ENCODE measurements at places on chromosomes 2 and 18. TPM values are rescaled to one million over a fixed set of nuclear protein-coding genes. Genes with fewer than 3 reads are reported as not detected.

Gene ALKAL2
- total RNA-seq = 0.95 TPM

DNA sequence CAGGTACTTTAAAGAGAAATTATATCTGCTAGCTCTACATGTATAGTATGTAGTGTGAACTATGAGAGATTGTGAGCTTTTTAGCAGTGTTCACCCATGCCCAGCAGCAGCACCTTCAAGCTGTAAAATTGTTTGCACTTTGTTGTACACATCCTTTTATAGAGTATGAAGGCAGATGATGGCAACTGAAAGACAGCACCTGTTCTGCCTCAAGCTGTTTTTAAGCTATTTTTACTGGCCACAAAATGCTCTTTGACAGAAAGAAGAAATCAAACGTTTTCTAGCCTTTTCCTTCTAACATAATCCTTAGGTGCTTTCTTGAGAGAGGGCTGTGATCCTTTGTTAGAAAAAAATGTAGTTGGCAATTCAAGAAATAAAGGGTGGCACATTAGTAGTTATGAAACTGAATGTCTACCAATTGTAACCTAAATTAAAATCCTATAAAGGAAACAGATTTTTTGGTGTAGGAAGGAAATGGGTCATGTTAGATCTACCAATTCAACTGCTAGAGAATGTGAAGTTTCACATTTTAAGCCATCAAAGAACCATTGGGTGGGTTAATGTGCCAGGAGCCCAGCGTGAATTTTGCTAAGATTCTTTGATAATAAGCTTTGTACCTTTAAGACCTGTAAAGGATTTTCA is 59.5 kb downstream of the R3HDM1 start:
- no peaks in the 10 kb centered on the region for H3K4me1 ChIP-seq
- H3K27me3 ChIP-seq = no peaks in the 10 kb centered on the region
- DNase-seq = no peak
- H3K27ac ChIP-seq = no peak overlapping the region
- H3K36me3 ChIP-seq = no peaks in the 10 kb centered on the region
- no peak overlapping the region for H3K4me3 ChIP-seq

DNA sequence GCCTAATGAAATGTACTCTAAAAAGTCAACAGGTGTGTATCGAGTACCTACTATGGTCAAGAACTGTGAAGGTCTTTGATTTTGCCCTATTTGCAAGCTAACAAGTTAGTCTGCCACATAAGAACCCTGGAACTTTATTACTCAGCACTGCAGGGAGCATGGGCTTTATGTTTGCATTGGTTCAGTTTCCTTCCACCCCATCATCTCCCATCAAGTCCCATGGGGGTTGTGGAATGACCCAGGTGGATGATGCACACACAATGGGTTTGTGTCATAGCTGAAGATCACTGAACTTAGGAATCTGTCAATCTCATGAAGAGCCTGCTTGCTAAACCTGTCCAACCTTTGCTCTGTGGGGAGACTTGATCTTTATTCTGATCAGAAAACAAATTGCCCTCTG is 265.5 kb downstream of the RPRM start:
- no peaks in the 10 kb centered on the region for H3K4me1 ChIP-seq
- no peaks in the 10 kb centered on the region for H3K36me3 ChIP-seq
- no peak overlapping the region for H3K27ac ChIP-seq
- H3K4me3 ChIP-seq = no peak overlapping the region
- no peak for DNase-seq
- H3K27me3 ChIP-seq = no peaks in the 10 kb centered on the region

Gene ARMC9
- total RNA-seq = 18.3 TPM

- no peak overlapping the region for H3K4me3 ChIP-seq
- DNase-seq = peak; percentile 38
- H3K27ac ChIP-seq = no peak overlapping the region
- peaks cover 53% of the 10 kb centered on the region for H3K36me3 ChIP-seq
- H3K4me1 ChIP-seq = no peaks in the 10 kb centered on the region
Measured at GRCh38 chr2:101844055-101844635, 146.6 kb downstream of the MAP4K4 start.

GRCh38 chr2:215107216-215108056 is 31.0 kb downstream of the ABCA12 start:
- no peaks in the 10 kb centered on the region for H3K4me1 ChIP-seq
- H3K36me3 ChIP-seq = no peaks in the 10 kb centered on the region
- DNase-seq = no peak
- no peak overlapping the region for H3K4me3 ChIP-seq
- no peaks in the 10 kb centered on the region for H3K27me3 ChIP-seq
